ENCODE measurements at places on chromosomes 13 and 19.
A peak's percentile ranks its signal among the peaks of the same experiment; 100 is the strongest.

DNA sequence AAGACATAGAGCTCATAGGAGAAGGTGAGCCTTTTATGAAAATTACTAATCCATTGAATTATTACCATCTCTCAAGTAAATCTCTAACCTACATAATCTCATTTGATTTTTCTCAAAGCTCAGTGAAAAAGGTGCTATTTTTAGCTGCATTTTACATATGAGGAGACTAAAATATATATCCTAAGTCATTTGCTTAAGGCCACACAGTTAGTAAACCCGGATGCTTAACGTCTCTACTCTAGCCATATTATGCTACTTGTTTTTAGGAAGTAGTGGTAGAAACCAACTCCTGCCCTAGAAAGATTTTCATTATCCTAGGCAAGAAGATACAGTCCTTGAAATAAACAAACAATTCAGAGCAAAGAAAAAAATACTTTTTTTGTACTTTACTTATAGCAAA is 108.9 kb downstream of the RBM26 start:
- no peak for DNase-seq

GRCh38 chr13:97223037-97223710 is 1.0 kb downstream of the MBNL2 start:
- no peak for DNase-seq

GRCh38 chr19:38676023-38676877 is 28.8 kb downstream of the ACTN4 start:
- DNase-seq, result peak; percentile 96

DNA sequence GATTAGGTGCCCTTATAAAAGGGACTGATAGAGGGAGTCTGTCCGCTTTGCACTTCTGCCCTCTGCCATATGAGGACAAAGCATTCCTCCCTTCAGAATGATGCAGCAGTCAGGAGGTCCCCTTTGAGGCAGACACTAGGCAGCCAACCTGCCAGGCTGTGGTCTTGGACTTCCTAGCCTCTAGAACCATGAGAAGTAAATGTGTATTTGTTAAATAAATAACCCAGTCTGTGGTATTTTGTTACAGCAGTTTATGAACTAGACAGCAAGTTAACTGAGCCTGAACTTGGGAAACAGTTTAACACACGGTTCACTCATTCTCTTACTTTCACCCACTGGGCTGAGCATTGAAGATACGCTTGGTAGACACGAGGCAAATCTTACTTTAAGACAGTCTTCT is 313.2 kb downstream of the UQCRFS1 start:
- no peak for DNase-seq

GRCh38 chr19:57010541-57010940 is 109.2 kb upstream of the USP29 start:
- DNase-seq, result no peak

GRCh38 chr13:33132644-33133440 is 116.6 kb downstream of the KL start:
- peak; percentile 71 for DNase-seq

DNA sequence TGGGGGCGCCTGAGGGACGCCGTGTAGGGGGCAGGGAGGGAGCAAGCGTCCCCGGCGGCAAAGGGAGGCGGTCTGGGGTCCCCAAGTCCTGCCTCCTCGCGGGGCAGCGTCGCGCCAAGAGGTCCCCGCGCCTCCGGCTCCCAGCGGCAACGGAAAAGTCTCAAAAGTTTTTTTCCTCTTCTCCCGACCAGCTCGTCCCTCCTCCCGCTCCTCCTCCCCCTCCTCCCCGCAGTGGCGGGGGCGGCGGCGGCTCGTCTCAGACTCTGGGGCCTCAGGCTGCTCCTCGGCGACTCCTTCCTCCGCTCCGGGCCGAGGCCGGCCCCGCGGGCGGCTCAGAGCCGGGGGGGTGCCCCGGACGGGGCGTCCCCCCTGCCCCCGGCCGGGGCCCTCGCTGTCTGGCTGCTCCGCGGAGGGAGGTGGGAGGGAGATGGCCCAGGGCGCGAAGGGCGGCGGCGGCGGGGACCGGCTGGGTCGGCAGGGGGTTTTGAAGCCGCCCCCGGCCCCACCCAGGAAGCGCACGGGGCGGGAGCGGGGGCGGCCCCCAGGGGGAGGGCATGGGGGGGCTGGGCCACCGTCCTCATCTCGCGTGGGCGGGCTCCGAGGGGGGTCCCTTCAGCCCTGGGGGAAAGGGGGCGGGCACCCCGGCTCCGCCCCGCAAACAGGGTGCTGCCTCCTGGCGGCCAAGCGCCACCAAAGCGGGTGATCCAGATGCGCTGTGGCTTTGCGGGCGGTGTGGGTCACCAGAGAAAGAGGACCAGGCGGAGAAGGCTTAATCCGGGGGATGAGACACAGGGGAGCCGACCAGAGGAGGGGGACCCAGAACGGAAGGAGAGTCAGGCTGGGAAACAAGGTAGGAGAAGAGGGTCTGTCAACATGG is at the start of gene TGFB1:
TSS of gene TGFB1 (minus strand) at position 457 of the 877 bp plus-strand sequence. CDS start 878 bp downstream, outside the sequence.
- DNase-seq, result peak; percentile 81

DNA sequence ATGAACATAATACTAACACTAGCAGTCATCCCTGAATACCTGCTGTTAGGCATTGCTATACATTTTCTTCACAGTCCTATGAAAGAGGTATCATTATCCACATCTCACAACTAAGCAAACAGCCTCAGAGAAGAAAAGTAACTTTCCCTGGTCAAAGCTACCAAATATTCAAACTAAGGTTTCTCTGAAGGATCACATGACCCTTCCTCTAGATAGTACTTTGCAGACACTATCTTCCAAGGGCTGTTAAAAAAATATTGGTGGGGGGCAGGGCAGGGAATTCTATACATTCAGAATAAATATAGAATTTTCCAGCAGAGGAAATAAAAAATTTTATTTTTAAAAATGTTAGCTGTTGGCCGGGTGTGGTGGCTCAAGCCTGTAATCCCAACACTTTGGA is 3.1 kb downstream of the SLC25A30 start:
- no peak for DNase-seq

- DNase-seq, result no peak
Measured at GRCh38 chr13:42758515-42758914, 22.9 kb upstream of the FAM216B start.

DNA sequence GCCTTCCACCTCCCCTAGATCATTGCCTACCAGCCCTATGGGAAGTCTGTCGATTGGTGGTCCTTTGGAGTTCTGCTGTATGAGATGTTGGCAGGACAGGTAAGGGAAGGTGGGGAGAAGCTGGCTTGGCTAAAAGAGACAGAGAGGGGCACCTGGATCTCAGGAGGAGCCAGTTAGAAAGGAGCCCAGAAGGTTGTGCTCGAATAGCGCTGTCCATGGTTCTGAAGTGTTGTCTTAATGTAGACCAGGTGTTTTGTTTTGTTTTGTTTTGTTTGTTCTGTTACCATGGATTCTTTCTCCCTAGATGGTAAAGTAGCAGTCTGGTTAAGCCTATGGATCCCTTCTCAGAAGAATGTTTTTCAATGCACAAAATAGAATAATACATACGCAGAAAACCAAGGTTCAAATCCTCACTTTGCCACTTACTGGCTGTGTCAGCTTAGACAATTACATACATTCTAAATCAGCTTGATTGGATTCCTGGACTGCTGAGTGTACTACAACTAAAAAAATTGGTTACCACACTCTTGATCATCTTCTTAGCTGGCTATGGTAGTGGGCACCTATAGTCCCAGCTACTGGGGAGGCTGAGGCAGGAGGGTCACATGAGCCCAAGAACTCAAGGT is 5.9 kb upstream of the CACNG7 start:
- DNase-seq, result peak; percentile 41

GRCh38 chr13:40028446-40028845 is 373.0 kb downstream of the COG6 start:
- peak; percentile 16 for DNase-seq

DNA sequence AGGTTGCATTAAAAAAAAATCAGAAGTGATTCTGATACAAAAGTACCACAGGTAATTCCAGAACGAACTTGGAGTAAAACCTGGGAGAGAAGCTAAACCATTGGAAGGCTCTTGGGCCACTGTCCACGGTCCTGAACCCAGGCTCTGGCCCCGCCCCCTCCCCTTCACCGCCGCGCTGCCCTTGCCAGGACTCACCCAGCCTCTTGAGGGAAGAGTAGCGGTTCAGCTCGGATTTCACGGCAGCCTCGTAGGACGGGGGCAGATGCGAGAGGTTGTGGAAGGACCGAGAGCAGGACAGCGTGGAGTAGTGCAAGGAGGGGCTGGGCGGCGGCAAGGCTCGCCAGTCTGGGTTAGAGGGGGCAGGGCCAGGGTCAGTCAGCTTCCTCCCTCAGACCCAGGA is 5.7 kb downstream of the SHISA7 start:
- peak; percentile 58 for DNase-seq

GRCh38 chr13:112132142-112132541 is 65.2 kb downstream of the SOX1 start:
- no peak for DNase-seq

- no peak for DNase-seq
Measured at GRCh38 chr19:7638802-7639465, 2.0 kb downstream of the STXBP2 start.

DNA sequence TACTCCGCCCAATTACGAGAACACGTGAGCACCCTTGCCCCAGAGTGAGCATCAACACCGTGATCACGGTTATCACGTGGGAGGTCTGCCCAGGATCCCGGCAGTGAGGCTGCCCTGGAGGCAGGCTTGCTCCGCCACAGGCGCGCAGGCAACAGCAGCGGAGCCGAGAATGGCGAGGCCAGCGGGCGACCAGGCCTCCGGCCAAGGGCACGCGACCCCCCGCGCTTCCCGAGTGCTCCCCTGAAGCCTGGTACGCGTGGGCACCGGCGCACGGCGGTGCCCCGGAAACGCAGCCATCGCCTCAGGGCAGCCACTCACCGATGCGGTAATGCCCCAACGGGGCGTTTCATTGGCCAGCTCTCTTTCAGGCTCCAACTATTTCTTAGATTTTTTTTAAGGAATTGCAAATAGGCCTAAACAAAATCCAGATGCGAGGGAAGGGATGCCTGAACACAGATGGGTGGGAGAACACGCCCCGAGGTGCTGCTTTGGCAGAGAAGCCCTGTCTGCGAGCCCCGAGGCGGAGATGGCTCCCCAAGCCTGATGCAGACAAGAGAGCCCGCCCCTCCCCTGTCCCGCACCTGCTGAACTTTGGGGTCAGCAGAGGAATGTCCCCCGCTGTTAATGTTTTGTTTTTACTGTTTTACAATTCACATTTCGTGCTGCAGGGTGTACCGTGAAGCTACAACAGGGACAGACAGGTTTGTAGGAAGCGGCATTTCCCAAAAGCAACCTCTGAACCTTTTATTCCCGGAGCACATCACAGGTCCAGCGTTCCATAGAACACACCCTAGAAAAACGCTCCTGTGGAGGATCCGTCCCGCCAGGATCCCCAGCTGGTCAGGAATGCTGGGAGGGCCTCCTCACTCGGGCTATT is 132.7 kb downstream of the ZDHHC20 start:
- DNase-seq, result peak; percentile 56

DNA sequence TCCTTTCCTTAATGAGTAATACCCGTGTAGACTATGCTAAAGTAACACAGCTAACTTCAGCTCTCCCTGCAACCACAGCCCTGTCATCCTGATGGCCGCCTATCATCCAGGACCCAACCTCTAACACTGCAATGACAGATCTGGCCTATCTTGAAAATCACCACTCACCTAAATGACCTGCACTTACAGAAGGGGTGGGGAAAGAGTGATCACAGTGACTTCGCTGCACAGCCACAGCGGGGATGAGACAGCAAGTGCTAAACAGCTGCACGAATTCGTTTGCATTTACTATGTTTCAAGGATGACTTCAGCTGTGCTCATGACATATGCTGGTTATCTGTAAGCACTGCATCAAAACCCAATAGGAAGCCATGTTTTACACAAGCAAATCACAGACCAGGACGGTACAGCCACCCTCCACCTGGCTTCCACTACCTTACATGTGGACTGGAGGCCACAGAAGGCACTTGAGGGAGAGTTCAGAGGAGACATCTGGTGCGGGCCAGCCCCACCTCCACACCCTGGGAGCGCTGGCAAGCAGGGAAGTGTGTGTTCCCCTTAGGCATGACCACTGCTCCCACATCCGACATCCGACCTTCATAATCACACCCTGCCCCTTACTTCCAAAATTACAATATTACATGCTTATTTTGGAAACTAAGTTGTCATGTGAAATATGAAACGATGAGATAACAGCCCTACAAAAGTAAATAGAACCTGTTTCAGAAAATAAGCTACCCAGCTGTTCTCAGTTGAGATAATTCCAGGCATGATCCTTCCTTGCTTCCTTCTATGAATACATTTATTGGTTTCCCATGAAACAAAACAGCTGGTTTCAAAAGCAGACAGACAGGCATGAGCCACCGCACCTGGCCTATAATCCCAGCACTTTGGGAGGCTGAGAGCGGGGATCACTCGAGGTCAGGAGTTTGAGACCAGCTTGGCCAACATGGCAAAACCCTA is 95.7 kb downstream of the STK24 start:
- DNase-seq, result peak; percentile 31

DNA sequence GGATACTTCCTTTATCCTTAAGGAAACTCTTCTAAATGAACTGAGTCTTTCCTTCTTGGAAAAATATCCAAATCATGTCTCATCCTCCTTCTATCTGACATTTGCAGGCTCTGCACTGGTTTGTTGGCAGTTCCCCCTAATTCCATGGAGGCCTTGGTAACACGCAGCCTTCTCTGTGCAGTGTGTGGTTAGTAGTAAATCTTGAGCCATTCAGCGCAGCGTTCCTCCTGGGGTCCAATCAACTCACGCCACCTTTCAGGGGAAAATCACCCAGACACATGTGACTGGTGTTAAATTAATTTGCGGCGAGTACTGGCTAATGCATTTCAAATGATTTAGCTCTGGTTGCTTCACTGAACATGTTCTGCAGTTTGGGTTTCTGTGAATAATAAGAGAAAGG is 21.0 kb upstream of the CBY2 start:
- peak; percentile 37 for DNase-seq

DNA sequence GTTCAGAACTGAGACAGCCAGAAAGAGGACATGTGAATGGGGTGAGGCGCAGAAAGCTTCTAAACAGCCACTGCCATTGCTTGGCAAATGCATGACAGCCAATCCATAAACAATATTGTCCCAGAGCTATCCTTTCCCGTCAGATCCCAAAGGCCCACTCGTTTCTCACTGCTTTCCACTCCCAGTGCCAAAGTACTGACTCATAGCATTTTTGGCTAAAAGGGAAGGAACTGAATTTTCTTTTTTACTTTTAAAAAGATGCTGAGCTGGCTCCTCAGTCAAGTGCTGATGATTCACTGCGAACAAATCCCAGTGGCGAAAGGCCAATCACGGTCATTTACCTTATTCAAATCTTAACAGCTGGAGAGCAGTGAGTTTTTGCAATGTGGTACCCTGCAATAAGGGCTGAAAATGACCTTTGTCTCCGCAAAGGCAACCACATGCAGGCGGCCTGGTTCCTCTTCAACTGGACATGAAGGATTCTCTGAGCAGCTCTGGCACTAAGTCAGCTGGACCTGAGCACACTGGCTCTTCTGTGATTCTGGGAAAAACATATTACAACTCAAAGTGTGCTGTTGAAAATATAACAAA is 151.7 kb downstream of the DCLK1 start:
- DNase-seq, result peak; percentile 83

DNA sequence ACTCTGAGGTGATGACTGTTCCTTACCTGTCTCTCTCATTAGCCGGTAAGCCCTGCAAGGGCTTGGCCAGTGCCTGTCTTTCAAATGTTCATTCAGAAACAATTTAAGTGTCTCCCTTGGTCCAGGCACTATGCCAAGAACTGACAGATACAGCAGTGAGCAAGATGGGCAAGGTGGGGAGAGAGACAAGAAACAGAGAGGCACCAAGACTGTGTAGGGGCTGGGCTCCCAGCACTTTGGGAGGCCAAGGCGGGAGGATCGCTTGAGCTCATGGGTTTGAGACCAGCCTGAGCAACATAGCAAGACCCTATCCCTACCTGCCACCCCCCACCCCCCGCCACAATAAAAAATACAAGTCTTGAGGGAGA is 1.3 kb upstream of the CCNE1 start:
- DNase-seq, result peak; percentile 30

Measured in amniotic epithelial cell (primary cell).